Activated CD4-positive, alpha-beta T cell treated with anti-CD3 and anti-CD28 coated beads, Interleukin-2, Interleukin-4, amounts not matched to agents 100 ng/mL and 50 ng/mL, durations not matched to agents 16 hours and 8 hours (primary cell): ENCODE measurements at places on chromosomes 7 and 10.

GRCh38 chr10:119315128-119316001 lies 108.0 kb downstream of the GRK5 start:
- DNase-seq = peak; percentile 85

DNA sequence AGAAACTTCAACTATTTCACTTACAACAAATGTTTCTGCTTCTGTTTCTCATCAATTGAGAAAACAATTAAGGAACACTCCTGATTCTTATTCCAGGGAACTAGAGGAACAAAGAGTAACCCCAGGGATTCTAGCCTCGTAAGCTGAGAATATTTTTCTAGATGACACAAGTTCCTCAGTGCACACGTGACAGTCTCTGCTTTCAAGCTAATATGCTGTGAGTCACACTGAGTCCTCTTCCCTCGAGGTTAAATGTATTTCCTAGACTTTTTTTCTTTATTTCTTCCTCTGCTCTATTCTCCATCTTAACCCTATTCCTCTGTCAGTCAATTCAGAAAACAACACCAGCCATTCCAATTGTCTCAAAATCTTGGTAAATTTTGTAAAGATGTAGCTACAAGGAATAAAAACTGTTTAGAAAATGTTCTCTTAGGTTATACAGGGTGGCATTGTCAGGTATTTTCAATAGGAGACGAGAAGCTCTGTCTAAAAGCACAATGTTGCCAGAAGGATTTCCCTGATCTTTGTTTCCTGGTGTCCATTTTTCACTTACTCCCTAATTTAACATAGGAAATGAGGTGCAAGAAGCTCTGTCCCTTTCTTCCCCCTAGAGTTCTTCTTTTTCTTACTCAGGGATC lies 5.8 kb upstream of the C1GALT1 start:
- DNase-seq = no peak

GRCh38 chr7:87627634-87627994 lies 584 bp upstream of the RUNDC3B start:
- DNase-seq = no peak

GRCh38 chr7:70389531-70390151 lies 742.3 kb upstream of the GALNT17 start:
- no peak for DNase-seq

DNA sequence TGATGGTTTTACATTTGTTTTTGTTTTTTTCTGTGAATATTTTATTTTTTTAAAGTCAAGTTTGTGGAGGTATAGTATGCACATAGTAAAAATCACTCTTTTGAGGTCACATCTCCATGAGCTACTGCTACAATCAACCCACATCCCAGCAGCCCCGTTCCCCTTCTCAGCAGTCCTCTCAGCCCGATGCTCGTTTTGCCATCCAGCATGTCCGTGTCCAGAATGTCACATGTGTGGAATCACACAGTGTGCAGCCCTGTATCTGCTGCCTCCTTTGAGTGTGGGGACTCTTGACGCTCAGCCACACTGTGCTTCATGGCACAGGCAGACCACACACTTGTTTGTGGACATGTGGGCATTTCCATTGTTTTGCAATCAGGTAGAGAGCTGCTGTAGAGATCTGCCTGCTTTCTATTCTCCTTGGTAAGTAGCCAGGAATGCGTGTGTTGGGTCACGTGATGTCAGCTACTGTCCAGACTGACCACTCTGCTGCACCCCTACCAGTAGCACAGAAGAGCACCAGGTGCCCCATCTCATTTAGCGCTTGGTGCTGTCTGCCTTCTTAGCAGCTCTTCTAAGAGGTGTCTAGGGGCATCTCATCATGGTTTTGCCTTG lies 71.6 kb upstream of the CAMK2B start:
- DNase-seq = no peak
